HepG2 (cell line): ENCODE measurements at places on chromosomes 5 and 9. TPM values are rescaled to one million over a fixed set of nuclear protein-coding genes. Genes with fewer than 3 reads are reported as not detected.

Gene RNF183
- 0.13 TPM in 1 of 2 replicates, not detected in the other for total RNA-seq

Gene PRDM9
- total RNA-seq: not detected in 2 replicates

Gene NEUROG1
- total RNA-seq: not detected in 2 replicates

Gene PCDHB12
- total RNA-seq: 0.04 TPM in 1 of 2 replicates, not detected in the other

Gene TAF11L3
- not detected in 2 replicates for total RNA-seq

Gene OR1Q1
- total RNA-seq: not detected in 2 replicates

Gene KIF27
- 4.1 and 4.4 TPM in 2 replicates for total RNA-seq

Gene PRRX2
- total RNA-seq: not detected in 2 replicates

Gene MYMK
- total RNA-seq: not detected in 2 replicates

Gene DDX4
- not detected in 2 replicates for total RNA-seq

Gene TMOD1
- total RNA-seq: 0.04 TPM in 1 of 2 replicates, not detected in the other

DNA sequence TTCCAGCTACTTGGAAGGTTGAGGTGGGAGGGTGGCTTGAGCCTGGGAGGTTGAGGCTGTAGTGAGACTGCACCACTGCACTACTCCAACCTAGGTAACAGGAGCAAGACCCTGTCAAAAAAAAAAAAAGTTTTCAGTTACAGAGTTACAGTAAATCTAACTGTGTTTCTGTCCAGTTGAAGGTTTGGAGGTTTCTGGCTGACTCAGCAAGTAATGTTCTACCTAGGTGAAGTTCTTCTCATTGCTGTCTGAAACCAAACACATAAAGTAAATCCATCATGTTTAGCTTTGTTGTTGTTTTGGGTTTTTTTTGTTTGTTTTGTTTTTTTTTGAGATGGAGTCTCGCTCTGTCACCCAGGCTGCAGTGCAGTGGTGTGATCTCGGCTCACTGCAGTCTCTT, 7.9 kb upstream of the ANKHD1 start:
- peaks cover 18% of the 10 kb centered on the region for H3K4me1 ChIP-seq
- H3K27ac ChIP-seq: no peak overlapping the region
- DNase-seq: no peak
- no peak overlapping the region for H3K4me3 ChIP-seq
- H3K36me3 ChIP-seq: no peaks in the 10 kb centered on the region

DNA sequence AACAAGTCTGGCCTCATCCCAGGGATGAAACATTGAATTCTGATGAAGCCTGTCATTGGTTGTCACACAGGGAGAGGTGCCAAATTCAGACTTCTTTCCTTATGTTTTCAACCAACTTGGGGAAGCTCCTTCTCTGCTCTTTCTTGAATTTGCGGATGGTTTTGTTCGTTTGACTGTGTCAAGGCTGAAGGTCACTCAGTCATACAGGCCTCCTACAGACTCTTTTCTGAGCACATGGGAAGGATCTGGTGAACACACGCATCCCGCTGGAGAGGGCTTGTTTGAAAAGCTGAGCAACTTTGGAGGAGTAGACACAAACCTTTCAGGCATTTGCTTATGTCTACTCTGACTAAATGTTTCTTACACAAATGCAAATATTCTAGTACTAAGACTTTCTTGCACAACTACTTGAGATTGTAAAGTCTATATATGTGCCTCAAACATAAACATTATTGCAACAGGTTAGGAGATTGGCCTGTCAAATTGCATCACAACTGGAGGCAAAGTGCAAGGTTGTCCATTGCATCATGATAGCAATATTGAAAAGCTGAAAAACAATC, 151.5 kb upstream of the NR3C1 start:
- peak overlapping the region; percentile 78 for H3K27ac ChIP-seq
- H3K4me3 ChIP-seq: no peak overlapping the region
- H3K36me3 ChIP-seq: no peaks in the 10 kb centered on the region
- peak; percentile 93 for DNase-seq

- no peak for DNase-seq
- H3K4me1 ChIP-seq: no peaks in the 10 kb centered on the region
- H3K36me3 ChIP-seq: no peaks in the 10 kb centered on the region
These were observed 31.7 kb upstream of the CEP72 start for GRCh38 chr5:580436-580835.

DNA sequence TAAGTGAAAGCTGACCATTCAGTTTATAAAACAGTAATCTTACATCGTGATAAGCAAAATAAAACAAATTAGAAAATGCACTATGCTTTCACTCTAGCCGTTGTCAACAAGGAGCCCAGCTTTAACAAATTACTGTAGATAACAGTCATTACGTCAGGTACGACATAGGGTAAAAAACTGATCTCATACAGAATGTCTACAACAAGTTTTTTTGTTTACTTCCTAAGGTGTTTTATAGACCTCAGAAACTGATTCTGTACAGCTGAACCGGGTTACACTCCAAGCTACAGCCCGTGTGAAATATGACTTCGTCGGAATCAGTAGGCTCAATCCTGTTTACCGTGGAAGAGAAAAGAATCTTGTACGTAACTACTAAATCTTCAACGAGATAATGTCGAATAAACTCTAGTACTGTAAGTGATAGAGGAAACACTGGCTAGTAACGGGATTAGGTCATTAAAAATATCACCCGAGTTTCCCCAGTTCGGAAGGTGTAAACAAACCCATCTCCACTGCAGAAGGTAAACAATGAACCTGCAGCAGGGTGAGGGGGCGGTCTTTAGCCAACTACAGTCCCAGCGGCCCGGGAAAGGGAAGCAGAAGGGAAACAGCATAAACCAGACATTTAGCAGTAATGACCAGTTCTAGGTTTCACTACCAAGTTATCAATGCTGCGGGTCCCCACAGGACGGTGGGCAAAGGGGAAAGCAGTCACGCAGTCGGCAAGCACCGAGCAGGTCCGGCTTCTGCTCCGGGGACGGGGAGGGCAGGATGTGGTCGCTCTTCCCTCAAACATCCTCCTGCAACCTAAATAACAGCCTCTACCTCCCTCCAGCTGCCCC, 1.1 kb downstream of the RICTOR start:
- H3K36me3 ChIP-seq: no peaks in the 10 kb centered on the region
- DNase-seq: peak; percentile 66
- H3K4me3 ChIP-seq: peak overlapping the region; percentile 100
- H3K4me1 ChIP-seq: peaks cover 28% of the 10 kb centered on the region
- no peaks in the 10 kb centered on the region; the same call in 2 of the 3 replicates for H3K27me3 ChIP-seq

- DNase-seq: peak; percentile 12
- H3K4me1 ChIP-seq: peaks cover 9% of the 10 kb centered on the region; the same call in 1 of the 2 replicates
- H3K36me3 ChIP-seq: no peaks in the 10 kb centered on the region
- H3K27ac ChIP-seq: no peak overlapping the region
- H3K4me3 ChIP-seq: no peak overlapping the region
- no peaks in the 10 kb centered on the region for H3K27me3 ChIP-seq
These were observed 1755.4 kb upstream of the ACO1 start for GRCh38 chr9:30628915-30629567.

- H3K27ac ChIP-seq: no peak overlapping the region
- no peaks in the 10 kb centered on the region for H3K36me3 ChIP-seq
- H3K4me1 ChIP-seq: no peaks in the 10 kb centered on the region
These were observed 138.8 kb downstream of the ADAMTS16 start for GRCh38 chr5:5278815-5279381.

DNA sequence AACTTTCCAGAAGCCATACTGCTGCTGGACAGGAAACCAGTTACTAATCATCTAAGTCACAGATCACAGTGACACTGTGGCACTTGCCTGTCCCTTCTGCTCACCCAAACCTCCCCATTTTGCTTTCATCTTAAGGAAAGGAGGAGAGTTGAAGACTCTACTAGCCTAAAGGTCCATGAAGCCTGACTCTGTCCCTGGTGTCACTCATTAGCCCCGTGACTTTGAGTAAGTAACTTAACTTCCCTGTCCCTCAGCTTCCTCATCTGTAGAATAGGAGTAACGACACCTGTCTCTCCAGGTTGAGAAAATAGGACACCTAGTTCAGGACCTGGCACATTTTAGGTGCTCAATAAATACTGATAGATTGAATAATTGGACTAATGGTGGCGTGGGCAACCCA, 536 bp upstream of the SLC6A7 start:
- no peak overlapping the region for H3K4me3 ChIP-seq
- no peak overlapping the region for H3K27ac ChIP-seq
- peaks cover 28% of the 10 kb centered on the region for H3K4me1 ChIP-seq
- H3K36me3 ChIP-seq: no peaks in the 10 kb centered on the region

GRCh38 chr5:128782446-128782845, 182.8 kb upstream of the SLC27A6 start:
- H3K27ac ChIP-seq: no peak overlapping the region
- H3K4me1 ChIP-seq: no peaks in the 10 kb centered on the region
- no peaks in the 10 kb centered on the region for H3K36me3 ChIP-seq
- H3K27me3 ChIP-seq: no peaks in the 10 kb centered on the region
- no peak for DNase-seq

DNA sequence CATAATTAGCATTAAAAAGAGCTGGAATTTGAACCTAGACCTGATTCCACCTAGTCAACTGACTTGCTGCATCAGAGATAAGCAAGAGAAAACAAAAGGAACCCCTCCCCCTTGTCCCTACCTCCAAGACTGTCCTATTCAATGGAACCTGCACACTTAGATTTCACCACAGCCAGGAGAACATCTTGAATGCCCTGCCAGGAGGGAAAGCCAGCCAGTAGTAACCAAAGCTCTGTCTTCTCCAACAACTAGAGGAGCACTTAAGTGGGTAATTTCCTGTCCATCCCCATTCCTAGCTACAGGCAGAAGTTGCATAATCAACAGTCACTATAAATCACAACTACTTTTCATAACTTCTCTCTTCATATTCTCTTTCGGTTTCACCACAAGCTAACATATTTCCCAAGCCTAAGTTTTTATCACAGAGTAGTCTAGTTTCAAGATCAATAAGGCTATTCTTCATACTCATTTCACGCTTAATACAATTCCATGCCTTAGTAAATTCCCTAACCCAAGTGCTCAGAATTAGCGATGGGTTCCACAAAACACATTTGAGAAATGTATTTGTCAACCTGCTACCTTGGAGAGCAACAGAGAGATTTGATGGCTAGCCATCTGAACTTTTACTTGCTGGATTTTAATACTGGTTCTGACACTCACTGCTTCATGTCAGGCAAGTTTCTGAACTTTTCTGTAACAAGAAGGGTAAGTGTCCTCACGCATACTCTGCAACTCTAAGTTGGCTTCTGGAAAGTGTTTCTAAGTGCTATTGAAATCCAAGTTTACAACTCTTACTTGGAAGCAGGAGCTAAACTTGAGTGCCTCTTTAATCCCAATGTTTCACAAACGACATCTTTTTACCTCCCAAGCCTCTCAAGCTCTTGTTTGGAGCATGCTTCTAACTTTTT, 2.0 kb downstream of the DENND1A start:
- no peaks in the 10 kb centered on the region for H3K27me3 ChIP-seq
- no peaks in the 10 kb centered on the region for H3K36me3 ChIP-seq
- peaks cover 81% of the 10 kb centered on the region for H3K4me1 ChIP-seq
- H3K27ac ChIP-seq: peak overlapping the region; percentile 82
- no peak for DNase-seq

DNA sequence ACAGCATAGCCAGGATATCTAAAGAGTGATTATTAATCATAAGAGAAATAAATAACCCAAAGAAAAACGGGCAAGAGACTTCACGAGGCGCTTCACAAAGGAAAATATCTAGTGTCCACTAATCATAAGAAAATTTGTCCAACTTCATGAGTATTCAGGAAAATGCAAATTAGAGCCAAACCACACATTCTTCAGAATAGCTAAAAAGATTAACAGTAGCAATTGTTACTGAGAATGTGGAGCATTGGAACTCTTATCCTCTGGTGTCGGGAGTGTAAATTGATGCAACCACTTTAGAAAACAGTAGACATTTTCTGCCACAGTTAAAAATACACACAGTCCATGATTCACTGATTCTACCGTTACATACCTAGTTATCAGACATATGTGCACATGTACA, 145.7 kb downstream of the CWC27 start:
- H3K4me1 ChIP-seq: no peaks in the 10 kb centered on the region
- H3K4me3 ChIP-seq: no peak overlapping the region
- no peak for DNase-seq
- no peaks in the 10 kb centered on the region for H3K27me3 ChIP-seq
- H3K36me3 ChIP-seq: no peaks in the 10 kb centered on the region

DNA sequence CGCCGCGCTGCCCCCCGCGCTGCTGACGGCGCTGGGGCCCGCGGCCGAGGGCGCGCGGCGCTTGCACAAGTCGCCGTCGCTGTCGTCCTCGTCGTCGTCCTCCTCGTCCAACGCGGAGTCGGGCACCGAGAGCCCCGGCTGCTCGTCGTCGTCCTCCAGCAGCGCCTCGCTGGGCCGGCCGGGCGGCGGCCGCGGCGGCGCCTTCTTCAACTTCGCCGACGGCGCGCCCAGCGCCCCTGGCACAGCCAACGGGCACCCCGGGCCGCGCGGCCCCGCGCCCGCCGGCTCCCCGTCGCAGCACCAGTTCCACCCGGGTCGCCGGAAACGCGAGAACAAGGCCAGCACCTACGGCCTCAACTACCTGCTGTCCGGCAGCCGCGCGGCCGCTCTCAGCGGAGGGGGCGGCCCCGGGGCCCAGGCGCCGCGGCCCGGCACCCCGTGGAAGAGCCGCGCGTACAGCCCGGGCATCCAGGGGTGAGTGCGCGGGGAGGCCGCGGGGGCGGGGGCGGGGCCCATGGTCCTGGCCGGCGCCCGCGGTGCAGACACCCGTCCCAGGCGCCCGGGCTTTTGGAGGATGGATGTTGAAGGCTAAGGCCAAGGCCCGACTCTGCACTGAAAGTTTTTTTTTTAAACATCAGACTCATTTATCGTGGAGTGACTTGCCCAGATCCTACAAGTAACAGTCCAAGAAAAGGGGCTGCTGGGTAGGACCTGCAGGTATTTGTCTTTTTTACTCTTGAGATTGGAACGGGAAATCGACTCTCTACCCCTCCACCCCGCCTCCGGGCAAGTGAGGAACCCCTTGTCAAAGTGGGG, 1.2 kb downstream of the TENT4A start:
- H3K36me3 ChIP-seq: peaks cover 16% of the 10 kb centered on the region; the same call in 2 of the 3 replicates
- peak overlapping the region; percentile 80 for H3K4me3 ChIP-seq
- no peaks in the 10 kb centered on the region for H3K27me3 ChIP-seq
- no peak overlapping the region for H3K27ac ChIP-seq

- H3K27me3 ChIP-seq: no peaks in the 10 kb centered on the region
- no peak overlapping the region for H3K27ac ChIP-seq
- no peak overlapping the region for H3K4me3 ChIP-seq
- peaks cover 17% of the 10 kb centered on the region for H3K4me1 ChIP-seq
- no peaks in the 10 kb centered on the region for H3K36me3 ChIP-seq
These were observed 168.1 kb downstream of the GRIA1 start for GRCh38 chr5:153658606-153659005.

DNA sequence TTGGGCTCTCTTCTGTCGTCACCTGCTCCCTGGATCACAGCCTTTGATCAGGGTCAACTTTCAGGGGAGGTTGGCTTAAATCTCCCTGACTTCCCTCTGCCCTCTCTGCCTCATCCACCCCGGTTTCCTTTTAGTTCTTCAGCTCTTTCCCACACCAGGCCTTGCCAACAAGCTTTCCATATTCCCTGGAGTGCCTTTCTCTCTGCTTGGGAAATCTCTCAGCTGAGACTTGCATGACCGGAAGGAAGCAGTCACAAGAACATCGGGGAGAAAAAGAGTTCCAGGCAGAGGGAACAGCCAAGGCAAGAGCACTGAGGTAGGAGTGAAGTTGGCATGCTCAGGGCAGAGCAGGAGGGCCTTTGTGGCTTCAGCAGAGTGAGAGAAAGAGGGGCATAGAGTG, 88.4 kb upstream of the HSPA9 start:
- no peak overlapping the region for H3K27ac ChIP-seq
- H3K4me3 ChIP-seq: no peak overlapping the region
- H3K27me3 ChIP-seq: peaks cover 28% of the 10 kb centered on the region
- H3K4me1 ChIP-seq: peaks cover 13% of the 10 kb centered on the region
